ENCODE measurements at places on chromosomes 12 and 14.

GRCh38 chr12:66947119-66947518 lies 268.2 kb upstream of the GRIP1 start:
- no peak for DNase-seq

DNA sequence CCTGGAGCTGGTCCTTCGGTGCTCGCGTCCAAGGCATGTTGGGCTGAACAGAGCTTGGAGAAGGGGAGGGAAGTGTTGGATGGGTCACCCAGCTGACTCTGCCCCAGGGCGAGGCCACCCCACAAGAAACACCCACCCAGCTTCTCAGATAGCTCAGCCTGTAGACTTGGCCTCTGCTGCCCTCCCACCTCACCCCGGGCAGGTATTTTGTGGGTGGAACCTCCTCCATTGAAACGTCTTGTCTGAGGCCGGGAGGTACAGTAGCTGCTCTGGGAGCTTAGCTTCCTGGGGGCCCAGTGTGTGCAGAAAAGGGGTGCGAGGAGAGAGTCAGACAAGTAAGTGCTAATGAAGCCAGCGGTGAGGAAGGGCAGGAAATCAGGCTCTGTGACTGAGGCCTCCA lies 54.8 kb upstream of the TSPAN9 start:
- no peak for DNase-seq

- no peak for DNase-seq
These were observed 106.3 kb upstream of the FKBP4 start for GRCh38 chr12:2688381-2688931.

- no peak for DNase-seq
These were observed 176.5 kb downstream of the BMP4 start for GRCh38 chr14:53780051-53780555.

GRCh38 chr12:106249411-106250135 lies 1.8 kb upstream of the CKAP4 start:
- no peak for DNase-seq

GRCh38 chr14:33946679-33947476 lies 4.0 kb downstream of the EGLN3 start:
- no peak for DNase-seq

DNA sequence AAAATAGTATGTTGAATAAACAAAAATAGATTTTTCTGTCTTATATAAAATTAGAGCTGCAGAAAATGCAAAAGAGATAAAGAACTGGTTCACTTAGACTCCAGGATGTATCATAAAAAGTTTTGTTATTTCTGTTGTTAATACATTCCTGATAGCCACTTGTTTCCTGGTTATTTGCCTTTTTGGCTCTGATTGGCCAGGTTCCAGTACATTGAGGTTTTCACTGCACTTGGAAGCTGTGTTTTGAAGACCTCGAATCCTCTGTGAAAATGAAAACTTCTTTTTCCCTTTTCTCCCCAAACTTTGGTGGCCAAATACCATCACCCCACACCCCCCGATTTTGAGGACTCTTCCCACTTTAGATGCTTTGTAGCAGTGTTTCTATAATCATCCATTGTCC lies 525.3 kb downstream of the MED13L start:
- DNase-seq, result no peak

- no peak for DNase-seq
These were observed 50.3 kb downstream of the BAZ1A start for GRCh38 chr14:34824826-34825225.

DNA sequence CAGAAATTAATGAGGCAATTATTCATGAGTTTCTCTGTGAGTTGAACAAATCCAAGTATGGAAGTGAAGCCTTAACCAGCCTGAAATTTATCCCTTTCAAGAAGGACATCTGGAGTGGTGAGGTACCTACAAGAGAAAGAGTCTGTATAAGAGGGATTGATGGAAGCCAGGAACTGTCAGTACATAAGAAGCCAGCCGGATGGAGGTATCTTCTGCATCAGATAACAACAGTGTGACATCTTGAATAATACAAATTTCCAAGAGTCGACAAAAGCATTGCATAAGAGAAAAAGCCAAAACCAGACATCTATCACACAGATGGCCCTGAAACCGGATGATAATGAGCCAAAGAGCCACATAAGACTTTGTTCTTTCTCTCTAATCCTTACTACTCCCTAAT lies 781.2 kb downstream of the FLRT2 start:
- DNase-seq, result no peak

GRCh38 chr12:57051011-57051410 lies 1.1 kb upstream of the MYO1A start:
- DNase-seq, result no peak

GRCh38 chr14:33475623-33476022 lies 475.3 kb downstream of the EGLN3 start:
- DNase-seq, result peak; percentile 32

DNA sequence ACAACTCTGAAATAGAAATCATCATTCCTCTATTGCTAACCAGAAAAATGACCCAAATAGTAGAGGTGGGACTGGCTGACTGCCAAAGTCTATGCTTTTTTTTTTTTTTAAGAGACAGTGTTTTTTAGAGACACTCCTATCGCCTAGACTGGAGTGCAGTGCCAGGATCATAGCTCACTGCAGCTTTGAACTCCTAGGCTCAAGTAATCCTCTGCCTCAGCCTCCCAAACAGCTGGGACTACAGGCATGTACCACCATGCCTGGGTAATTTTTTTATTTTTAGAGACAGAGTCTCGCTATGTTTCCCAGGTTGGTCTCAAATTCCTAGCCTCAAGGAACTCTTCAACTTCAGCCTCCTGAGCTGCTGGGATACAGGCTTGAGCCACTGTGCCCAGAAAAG lies 19.2 kb downstream of the NR2C1 start:
- DNase-seq, result no peak

GRCh38 chr12:48995086-48995879 lies 3.9 kb downstream of the DDN start:
- peak; percentile 28 for DNase-seq

DNA sequence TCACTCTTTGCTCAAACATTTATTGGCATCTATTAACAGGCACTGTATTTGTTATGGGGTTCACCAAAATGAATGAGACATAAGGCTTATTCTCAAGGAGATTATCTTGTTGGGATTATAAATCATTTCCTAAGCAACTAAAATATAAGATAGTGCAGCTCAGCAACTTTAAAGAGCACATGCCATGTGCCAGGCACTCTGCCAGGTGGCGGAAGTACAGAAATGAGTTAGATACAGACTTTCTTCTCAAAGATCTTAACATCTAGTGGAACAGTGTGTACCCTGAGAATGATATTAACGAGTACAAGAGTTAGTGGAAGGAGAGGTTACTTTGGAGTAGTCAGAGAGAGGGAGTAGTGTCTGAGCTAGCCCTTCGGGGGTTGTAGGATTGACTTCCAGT lies 28.4 kb upstream of the TOMM20L start:
- no peak for DNase-seq

GRCh38 chr14:69170839-69171238 lies 17.9 kb upstream of the DCAF5 start:
- DNase-seq, result no peak

- DNase-seq, result no peak
These were observed 143.4 kb upstream of the PRICKLE1 start for GRCh38 chr12:42732908-42733411.

DNA sequence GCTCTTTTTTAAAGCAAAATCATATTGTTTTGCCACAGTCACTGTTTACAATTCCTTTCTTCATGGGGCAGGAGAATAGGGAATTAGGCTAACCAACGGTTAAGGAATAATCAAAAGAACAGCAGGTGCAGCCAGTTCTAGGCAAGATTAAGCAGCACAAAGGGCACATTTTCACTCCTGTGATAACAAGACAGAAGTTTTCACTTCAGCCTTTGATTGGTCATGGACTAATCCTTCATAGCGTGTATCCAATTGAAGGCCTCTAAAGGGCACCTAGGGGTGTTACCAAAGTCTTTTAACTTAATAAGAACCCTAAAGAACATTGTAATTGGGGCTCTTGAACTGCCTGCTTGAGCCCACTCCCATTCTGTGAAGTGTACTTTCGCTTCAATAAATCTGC lies 206.9 kb upstream of the AMIGO2 start:
- no peak for DNase-seq

DNA sequence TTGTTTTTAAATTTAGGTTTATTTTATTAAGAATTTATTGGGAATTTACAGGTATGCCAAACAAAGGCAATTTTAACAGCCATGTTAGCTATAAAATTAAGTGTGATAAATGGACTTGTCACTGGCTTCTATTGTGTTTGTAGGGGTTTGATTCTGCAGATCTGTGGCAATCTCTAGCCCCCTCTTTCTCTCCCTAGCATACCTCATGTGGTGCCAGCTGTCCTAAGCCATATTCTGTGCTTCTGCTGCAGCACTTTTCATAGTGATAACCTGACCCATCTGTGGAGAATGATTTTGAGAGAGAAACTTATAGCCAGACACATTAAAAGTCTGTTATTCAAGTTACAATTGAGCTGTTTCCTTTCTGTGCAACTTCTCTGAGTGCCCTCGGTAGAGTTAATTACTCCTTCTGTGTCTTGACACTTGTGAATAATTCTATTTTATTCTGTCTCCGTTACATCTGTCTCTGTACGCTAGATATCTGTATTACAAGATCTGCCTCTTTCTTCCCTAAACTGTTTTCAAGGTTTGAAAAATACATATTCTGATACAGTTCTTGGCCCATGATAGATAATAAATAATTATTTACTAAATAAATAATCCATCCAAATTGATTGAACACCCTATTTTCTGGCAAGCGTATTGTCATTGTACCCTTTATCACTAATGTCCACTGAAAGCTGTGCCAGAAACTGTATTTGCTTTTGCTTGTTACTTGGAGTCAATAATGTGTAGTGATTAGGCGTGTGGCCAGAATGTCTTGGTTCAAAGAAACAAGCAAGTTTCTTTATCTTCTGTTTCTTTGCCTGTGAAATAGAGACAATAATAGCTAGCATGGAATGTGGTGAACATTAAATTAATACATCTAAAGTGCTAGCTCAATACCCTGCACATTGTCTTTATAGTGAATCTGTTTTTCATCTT lies 40.0 kb downstream of the FRS2 start:
- DNase-seq, result no peak

DNA sequence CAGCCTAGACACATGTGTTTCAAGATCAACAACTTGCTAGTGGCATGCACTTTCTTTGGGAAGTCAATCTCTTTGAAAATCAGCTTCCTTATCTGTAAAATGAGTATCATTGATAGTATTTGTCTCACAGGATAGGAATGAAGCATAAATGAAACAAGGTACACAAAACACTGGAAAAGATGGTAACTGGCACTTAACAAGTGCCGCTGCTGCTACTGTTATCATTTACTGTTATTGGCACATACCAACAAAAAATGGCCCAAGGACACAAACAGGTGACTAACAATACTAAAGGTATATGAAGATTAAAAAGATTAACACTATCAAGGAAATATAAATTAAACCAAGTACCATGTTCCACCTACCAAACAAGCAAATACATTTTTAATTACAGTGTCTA lies 20.9 kb downstream of the HNRNPC start:
- no peak for DNase-seq

- DNase-seq, result no peak
These were observed 143.0 kb downstream of the AKAP6 start for GRCh38 chr14:32472076-32472475.

GRCh38 chr12:104975587-104976343 lies 10.4 kb upstream of the NOPCHAP1 start:
- DNase-seq, result no peak

- no peak for DNase-seq
These were observed 26.8 kb downstream of the CKB start for GRCh38 chr14:103495854-103496253.

DNA sequence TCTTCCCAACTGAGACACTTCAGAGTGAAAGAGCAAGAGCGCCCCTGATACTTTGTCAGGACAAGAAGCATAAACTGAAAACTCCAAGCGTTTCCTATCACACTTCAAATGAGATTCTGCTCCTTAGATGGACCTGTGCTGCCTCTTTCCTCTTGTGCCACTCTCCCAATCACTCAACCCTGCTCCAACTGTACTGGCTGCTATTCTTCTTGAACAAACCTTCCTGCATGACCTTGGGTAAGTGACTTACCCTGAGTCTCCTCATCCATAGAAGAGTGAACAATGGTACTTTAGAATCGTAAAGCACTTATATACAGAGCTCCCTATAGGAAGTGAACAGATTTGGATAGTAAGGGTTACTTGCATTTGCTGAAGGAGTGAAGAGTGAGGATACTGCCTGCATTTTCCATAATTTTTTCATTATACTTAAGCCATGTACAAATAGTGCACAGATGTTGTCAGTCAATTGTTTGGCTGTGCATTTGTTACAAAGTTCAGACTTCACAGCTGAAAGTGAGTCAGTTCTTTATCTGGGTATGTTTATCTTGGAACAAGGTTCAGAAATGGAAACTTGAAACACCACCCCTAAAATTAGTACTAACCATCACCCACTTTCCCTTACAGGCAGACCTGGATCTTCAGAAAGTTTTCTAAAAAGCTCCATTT lies 10.8 kb downstream of the MTERF2 start:
- DNase-seq, result no peak

- peak; percentile 26 for DNase-seq
These were observed 20.1 kb upstream of the RPLP0 start for GRCh38 chr12:120220838-120221575.

- no peak for DNase-seq
These were observed 169.0 kb upstream of the EEA1 start for GRCh38 chr12:93098077-93098476.

GRCh38 chr12:124184456-124184855 lies 110.4 kb upstream of the RFLNA start:
- no peak for DNase-seq

DNA sequence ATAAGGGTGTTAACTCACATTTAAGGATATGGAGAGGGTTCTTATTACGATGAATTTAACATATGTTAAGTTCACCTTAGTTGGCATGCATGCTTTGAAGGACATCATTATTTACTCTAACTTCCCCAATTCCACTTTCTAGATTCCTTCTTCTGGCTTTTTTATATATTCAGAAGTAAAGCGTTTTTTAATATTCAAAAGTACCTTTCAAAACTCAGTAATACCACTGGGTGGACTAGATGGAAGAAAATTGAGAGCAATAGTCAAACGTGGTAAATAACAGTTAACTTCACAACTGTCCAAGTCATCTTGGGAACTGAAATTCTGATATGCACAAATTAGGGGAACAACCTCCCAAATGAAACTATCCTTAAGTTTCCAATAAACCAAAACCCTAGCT lies 9.1 kb downstream of the SINHCAF start:
- DNase-seq, result no peak

DNA sequence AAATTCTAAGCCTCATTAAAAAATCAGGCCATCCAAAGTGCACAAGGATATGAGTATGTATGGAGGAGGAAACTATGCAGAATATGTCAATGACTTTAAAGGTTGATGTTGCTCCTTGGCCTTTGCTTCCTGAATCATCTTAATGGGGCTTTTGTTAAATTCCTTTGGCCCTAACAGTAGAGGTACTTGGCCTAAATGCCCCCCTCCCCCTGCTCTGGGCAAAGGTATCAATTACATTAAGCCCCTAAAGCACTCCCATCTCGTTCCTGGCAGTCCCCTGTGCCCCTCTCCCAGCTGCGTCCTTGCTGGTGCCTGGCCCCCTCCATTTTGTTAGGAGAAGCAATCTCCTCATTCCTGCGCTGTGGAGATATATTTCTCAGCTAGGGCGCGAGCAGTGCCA lies 4.8 kb downstream of the COPZ1 start:
- no peak for DNase-seq

All from C1 segment of cervical spinal cord (tissue), 14 donors.